ENCODE measurements at places on chromosomes 1 and 21.

DNA sequence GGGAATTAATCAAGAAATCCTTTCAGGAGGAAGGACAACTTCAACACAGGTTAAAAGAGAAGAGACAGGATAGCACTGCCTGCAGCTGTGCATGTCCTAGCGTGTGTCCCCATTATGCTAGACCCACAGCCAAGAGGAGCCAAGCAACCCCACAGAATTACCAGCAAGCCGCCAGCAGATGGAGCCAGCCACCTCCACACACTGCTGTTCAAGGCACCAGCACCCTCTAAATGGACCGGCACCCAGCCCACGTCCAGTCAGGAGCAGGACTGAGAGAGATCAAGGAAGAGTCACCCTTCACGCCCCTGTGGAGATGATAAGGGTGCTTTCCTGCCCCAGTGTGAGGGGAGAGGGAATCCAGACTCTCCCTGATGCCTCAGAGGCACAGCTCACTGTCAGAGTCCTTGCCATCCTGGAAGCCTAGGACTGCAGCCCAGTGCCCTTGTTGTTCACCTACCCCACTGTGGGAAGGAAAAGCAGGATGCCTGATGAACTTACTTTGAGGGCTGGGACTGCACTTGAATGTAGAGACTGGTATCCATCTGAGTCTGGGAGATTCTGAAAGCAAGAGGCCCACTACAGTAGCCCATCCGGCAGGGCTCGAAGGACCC is 37.1 kb upstream of the CTTNBP2NL start:
- no peak overlapping the region for H3K4me3 ChIP-seq
- no peak for DNase-seq
- peaks cover 2% of the 10 kb centered on the region for H3K36me3 ChIP-seq
- H3K27me3 ChIP-seq: peaks cover 31% of the 10 kb centered on the region
- H3K27ac ChIP-seq: peak overlapping the region; percentile 36

- H3K4me3 ChIP-seq: no peak overlapping the region
- no peak overlapping the region for H3K27ac ChIP-seq
- H3K4me1 ChIP-seq: peaks cover 7% of the 10 kb centered on the region
- no peak for DNase-seq
- peaks cover 33% of the 10 kb centered on the region for H3K27me3 ChIP-seq
Observed at GRCh38 chr1:234114648-234115307, 210.3 kb downstream of the SLC35F3 start.

DNA sequence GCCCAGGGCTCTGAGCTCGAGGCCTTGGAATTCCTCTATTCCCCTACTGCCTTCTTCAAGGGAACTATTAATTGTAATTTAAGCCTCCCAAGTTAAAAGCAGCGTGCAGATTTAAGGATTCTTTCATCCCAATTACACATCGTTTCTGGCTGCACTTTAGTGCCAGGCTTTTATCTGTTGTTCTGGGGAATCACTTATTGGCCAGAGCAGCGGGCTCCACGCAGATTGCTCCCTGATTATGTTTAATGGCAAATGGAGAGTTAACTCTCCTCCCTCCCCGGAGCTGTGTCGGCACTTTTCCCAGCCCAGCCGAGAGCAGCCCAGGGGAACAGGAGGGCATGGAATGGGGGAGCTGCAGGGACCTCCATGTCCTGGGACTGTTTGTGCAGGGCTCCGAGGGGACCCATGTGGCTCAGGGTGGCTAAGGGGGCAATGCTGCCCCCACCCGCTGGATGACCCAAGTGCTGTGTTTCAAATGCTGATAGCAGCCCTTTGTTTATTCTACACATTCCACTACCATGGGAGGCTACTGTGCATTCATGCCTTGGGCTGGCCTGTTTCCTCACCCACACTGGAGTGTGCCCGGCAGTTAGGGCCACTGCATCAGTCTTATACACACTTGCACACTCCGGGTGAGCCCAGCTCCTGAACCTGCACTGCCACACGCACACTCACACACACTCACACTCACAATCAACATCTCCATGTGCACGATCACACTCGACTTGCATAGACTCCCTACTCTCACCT is 93.3 kb upstream of the POU3F1 start:
- peak overlapping the region; percentile 32 for H3K4me3 ChIP-seq
- DNase-seq: no peak
- peaks cover 46% of the 10 kb centered on the region for H3K4me1 ChIP-seq

GRCh38 chr1:109396513-109396839 is 1.2 kb downstream of the SORT1 start:
- no peaks in the 10 kb centered on the region for H3K27me3 ChIP-seq
- no peaks in the 10 kb centered on the region for H3K36me3 ChIP-seq
- no peak for DNase-seq
- H3K27ac ChIP-seq: peak overlapping the region; percentile 92

DNA sequence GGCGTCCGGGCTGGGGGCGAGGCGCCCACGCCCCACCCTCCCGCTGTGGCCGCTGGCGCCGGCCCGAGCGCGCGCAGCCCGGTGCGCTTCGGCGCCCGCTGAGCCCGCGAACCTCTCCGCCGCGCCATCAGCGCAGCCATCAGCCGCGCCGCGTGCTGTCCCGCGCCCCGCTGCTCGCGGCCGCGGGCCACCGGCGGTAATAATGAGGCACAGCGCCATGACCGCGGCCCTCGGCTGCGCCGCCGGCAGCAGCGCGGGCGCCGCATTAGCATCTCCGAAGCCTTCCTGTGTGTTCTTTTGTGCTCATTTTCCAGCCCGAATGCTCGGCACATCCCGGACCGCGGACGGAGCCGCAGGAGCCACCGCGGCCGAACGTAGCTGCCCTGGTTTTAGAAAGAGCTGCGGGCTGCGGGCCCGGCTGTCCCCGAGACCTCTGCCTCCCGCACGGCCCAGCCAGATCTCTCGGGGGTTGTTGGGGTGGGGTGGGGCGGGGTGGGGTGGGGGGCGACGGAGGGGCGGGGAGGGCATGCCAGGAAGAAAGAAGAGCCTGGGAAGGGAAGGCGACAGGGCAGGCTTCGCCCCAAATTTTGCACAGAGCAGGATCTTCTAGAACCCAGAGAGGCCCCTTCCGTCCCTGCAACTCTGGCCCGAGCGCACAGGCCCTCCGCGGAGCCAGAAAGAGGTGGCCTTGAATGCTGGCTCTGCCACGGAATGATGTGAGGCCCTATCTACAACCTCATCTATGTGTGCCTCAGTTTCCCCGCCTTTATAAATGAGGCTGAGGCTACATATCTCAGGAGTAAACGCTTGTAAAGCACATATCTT is 55.3 kb downstream of the RRAGC start:
- H3K27ac ChIP-seq: no peak overlapping the region
- H3K36me3 ChIP-seq: no peaks in the 10 kb centered on the region
- H3K4me3 ChIP-seq: peak overlapping the region; percentile 65
- H3K27me3 ChIP-seq: peaks cover 62% of the 10 kb centered on the region

DNA sequence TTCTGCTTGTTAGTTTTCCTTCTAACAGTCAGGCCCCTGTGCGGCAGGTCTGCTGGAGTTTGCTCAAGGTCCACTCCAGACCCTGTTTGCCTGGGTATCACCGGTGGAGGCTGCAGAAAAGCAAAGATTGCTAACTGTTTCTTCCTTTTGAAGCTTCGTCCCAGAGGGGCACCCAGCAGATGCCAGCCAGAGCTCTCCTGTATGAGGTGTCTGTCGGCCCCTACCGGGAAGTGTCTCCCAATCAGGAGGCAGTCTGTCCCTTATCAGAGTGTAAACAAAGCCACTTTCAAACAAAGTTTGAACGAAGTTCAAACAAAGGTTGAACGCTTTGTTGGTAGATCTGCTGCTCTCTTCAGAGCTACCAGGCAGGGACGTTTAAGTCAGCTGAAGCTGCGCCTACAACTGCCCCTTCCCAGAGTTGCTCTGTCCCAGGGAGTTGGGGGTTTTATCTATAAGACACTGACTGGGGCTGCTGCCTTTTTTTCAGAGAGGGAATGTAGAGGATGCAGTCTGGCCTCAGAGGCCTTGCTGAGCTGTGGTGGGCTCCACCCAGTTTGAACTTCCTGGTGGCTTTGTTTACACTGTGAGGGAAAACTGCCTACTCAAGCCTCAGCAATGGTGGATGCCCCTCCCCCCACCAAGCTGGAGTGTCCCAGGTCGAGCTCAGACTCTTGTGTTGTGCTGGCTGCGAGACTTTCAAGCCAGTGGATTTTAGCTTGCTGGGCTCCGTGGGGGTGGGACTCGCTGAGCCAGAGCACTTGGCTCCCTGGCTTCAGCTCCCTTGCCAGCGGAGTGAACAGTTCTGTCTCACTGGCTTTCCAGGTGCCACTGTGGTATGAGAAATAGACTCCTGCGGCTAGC is 401.8 kb downstream of the SRGAP2C start:
- no peak overlapping the region for H3K27ac ChIP-seq
- no peak overlapping the region for H3K4me3 ChIP-seq
- no peaks in the 10 kb centered on the region for H3K27me3 ChIP-seq
- no peaks in the 10 kb centered on the region for H3K4me1 ChIP-seq
- peaks cover 5% of the 10 kb centered on the region for H3K36me3 ChIP-seq

GRCh38 chr1:224720216-224720615 is 104.1 kb downstream of the CNIH3 start:
- H3K4me1 ChIP-seq: peaks cover 6% of the 10 kb centered on the region
- DNase-seq: no peak
- H3K4me3 ChIP-seq: no peak overlapping the region
- H3K27ac ChIP-seq: no peak overlapping the region
- peaks cover under 1% of the 10 kb centered on the region for H3K36me3 ChIP-seq

DNA sequence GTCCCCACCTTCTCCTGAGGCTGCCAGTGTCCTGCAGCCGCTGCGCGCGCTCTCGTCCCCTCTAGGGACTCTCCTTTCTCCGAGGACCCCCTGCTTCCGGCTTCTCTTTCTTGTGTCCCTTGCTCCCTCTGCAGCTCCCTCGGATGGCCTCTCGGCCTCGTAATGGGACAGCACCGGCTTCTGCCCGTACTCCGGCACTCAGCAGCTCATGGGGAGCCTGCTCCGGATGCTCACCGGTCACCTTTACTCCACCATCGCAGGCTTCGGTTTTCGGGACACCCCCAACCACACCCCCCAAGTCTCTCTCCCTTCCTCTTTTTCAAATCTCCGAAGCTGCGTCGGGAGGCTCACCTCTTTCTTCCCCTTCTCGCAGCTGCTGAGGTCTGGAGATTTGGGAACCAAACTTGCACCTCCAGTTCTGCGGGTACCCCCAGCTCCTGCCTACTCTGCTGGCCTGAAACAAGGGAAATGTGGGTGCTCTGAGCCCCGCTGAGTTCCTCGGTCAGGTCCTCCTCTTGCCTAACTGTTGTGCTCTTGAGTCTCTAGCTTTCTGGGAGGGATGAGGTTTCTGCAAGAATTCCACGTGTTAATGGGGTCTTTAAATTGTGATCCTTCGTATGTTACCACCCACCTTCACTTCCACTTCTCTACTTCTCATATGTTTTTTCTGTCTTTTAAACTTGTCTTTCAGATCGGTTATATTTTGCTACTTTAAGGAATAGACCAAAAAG is 930 bp downstream of the CDC14A start:
- H3K4me3 ChIP-seq: peak overlapping the region; percentile 86
- peaks cover 31% of the 10 kb centered on the region for H3K4me1 ChIP-seq
- no peaks in the 10 kb centered on the region for H3K27me3 ChIP-seq
- H3K27ac ChIP-seq: peak overlapping the region; percentile 83
- no peak for DNase-seq

- H3K4me3 ChIP-seq: peak overlapping the region; percentile 81
- H3K27me3 ChIP-seq: no peaks in the 10 kb centered on the region
- H3K4me1 ChIP-seq: peaks cover 23% of the 10 kb centered on the region
- no peak for DNase-seq
- H3K36me3 ChIP-seq: no peaks in the 10 kb centered on the region
Observed at GRCh38 chr1:5990913-5991312, 1.3 kb downstream of the NPHP4 start.

DNA sequence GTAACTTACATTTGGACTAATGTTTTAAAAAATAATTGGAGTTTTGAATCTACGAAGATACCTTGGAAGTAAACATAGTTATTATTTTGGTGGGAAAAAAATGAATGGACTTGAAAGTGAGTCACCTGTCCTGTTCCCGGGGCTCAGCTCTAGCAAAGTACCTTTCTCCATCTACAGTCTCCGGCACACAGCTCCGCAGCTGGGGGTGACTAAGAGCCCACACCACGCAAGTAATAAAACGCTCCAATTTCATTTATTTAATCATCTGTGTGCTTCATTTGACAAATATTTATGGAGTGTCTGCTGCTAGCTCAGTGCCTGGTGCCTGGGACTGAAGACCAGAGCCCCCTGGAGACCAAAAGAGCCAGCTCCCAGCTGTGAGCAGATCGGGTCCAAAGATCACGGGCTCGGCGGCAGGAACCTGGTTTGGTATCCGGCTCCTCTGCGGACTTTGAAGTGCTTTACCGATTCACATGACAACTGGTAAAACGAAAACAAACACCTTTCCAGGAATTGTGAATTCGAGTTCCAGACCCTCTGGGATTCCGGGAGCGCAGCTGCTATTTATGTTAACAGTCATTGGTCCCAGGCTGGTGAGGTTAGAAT is 1.7 kb upstream of the RIPK4 start:
- H3K36me3 ChIP-seq: no peaks in the 10 kb centered on the region
- H3K4me3 ChIP-seq: peak overlapping the region; percentile 80
- peaks cover 56% of the 10 kb centered on the region for H3K4me1 ChIP-seq
- H3K27ac ChIP-seq: peak overlapping the region; percentile 93

- H3K4me1 ChIP-seq: peaks cover 36% of the 10 kb centered on the region
- no peak for DNase-seq
- no peaks in the 10 kb centered on the region for H3K27me3 ChIP-seq
- H3K4me3 ChIP-seq: no peak overlapping the region
- H3K36me3 ChIP-seq: peaks cover 19% of the 10 kb centered on the region
Observed at GRCh38 chr1:201633811-201634210, 94.9 kb downstream of the NAV1 start.

DNA sequence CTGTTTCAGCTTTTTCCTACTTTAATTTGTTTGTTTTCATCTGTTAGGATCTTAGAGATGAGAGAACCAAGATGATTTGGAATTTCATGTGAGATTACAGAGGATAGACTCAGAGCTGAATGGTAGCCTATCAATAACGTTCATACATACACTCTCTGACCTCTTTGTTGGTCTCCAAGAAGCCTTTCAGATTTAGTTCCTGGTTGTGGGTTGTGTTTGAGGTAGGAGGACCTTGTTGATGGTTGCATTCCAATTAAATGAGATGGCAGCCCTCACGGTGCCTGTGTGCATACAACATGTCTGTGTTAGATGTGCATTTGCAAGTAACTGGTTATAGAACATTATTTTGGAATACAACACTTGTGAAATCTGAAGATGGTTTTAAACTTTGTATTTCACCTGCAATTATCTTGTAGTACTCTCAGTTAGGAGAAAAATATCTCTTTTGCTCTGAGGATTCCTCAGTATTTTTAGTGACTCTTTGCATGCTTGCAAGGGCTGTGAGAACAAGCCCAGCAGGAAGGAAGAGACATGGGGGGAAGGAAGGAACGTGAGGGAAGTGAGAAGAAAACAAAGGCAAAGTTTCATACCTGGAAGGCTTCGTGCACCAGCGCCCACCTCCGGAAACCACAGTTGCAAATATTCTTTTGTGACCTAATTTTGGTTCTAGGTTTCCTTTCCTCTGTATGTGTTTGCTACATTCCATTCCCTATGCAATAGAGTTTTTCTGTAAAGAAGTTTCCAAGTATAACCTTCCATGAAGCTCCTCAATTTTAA is 291.8 kb downstream of the DISC1 start:
- H3K27ac ChIP-seq: no peak overlapping the region
- H3K36me3 ChIP-seq: no peaks in the 10 kb centered on the region
- H3K4me1 ChIP-seq: peaks cover 37% of the 10 kb centered on the region
- no peak for DNase-seq
- H3K27me3 ChIP-seq: no peaks in the 10 kb centered on the region

GRCh38 chr1:242634732-242635131 is 110.2 kb upstream of the PLD5 start:
- H3K27ac ChIP-seq: no peak overlapping the region
- H3K4me1 ChIP-seq: no peaks in the 10 kb centered on the region
- no peak for DNase-seq
